ENCODE measurements at places on chromosomes 13 and 19. TPM values are rescaled to one million over a fixed set of nuclear protein-coding genes. Genes with fewer than 3 reads are reported as not detected.

- H3K27me3 ChIP-seq, result peaks cover 3% of the 10 kb centered on the region
- no peak overlapping the region for H3K4me3 ChIP-seq
- H3K36me3 ChIP-seq, result no peaks in the 10 kb centered on the region
- H3K4me1 ChIP-seq, result no peaks in the 10 kb centered on the region
- no peak for DNase-seq
Observed at GRCh38 chr13:111318386-111318785, 2.1 kb upstream of the TEX29 start.

GRCh38 chr13:24511019-24511815, 1.4 kb downstream of the PARP4 start:
- H3K27me3 ChIP-seq, result peaks cover 2% of the 10 kb centered on the region
- peaks cover 7% of the 10 kb centered on the region for H3K36me3 ChIP-seq
- peaks cover 50% of the 10 kb centered on the region for H3K4me1 ChIP-seq

FBXO27 gene
- 0.12 TPM for total RNA-seq

- H3K27ac ChIP-seq, result no peak overlapping the region
- H3K27me3 ChIP-seq, result no peaks in the 10 kb centered on the region
- H3K4me3 ChIP-seq, result no peak overlapping the region
- no peak for DNase-seq
- H3K36me3 ChIP-seq, result peaks cover 2% of the 10 kb centered on the region
Observed at GRCh38 chr19:609004-609346, 19.3 kb downstream of the HCN2 start.
